Pulmonary artery endothelial cell (primary cell): ENCODE measurements at places on chromosomes 12 and 14.

DNA sequence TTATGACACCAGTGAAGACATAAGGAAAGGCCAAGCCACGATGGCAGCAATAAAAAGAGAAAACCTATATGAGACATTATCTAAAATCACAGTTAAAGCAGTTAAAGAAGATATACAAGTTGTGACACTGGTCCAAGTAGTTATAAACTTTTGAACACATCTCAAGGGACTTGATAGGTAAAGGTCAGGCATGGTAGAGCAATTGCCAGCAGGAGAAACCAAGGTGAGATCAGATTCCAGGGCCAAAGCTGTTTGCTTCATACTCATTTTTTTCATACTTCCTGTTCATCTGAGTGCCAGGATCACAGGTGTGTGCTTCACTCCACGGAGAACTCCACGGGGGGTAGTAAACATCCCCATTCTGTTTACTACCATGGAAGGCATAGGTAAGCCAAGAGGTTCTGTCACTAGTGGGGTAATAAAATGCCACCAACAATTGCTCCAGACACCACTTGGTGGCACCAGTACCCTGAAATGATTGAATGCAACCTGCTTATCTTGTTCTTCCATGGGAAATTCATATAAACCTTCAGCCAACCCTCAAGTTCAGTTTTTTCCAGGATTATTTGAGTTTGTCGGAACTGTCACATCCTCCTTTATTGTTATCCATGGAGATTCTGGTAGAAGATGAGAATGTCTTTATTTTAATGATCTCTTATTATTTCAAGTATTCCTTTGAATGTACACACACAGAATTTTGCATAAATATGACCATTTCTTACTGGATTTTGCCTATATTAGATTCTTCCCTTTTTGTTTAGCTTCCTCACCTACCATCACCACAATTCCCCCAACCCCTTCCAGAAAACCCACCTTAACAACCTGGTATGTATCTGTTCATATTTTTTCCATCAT lies 59.2 kb upstream of the TSPAN8 start:
- DNase-seq: peak; percentile 4

GRCh38 chr14:71487941-71488340 lies 444.3 kb upstream of the RGS6 start:
- no peak for DNase-seq

DNA sequence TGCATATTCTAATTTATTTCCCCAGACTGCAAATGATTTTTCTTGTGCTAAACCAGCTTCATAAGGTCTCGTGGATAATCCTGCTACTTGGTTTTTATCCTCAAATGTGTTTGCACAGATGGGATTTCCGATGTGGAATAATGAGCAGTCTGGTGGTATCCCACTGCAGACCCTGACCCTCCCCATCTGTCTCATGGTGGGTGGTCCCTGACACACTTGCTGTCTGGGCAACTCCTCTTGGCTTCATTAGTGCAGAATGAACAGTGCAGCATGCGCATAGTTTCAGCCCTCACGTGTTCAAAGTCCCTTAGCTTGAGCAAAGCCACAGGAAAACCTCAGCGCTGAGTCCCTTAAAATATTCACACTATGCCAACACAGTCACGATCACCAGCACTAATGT lies 996.5 kb downstream of the AACS start:
- DNase-seq: no peak

DNA sequence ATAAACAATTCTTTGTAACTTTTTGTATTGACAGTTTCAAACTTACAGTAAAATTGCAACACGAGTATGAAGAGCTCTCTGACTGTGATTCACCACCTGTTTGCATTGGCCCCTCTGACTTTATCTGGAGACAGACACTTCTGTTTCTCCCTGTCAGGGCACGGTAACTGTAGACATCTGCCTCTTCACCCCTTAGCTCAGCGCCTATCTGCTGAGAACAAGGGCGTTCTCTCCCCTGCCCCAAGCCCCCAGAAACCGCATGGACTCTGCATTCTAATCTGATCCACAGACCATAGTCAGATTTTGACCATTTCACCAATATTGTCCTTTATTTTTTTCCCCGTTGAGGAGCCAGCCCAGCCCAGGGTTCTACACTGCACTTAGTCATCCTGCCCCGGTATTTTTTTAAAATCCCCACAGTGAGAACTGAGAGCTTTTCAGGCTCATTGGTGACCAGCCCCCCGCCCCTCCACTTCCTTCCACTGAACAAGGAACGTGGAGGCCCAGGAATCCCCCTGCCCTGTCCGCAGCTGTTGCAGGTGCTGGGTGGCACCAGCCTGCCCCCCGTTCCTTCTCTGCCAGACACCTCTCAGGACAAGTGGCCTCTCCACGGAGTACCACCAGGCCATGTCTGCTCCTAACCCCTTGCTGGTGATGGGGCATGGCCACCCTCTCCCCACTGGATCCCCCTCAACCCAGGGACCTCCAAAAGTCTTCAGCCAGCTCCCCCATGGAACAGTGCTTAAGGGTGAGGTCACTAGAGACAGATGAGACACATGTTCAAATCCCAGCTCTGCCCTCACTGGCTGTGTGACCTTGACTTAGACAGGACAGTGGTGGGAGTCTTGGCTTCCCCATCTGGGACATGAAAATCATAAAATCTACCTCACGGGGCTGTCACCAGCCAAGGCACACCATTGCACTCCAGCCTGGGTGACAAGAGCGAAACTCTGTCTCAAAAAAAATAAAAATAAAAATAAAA lies 11.2 kb downstream of the RHOF start:
- no peak for DNase-seq

DNA sequence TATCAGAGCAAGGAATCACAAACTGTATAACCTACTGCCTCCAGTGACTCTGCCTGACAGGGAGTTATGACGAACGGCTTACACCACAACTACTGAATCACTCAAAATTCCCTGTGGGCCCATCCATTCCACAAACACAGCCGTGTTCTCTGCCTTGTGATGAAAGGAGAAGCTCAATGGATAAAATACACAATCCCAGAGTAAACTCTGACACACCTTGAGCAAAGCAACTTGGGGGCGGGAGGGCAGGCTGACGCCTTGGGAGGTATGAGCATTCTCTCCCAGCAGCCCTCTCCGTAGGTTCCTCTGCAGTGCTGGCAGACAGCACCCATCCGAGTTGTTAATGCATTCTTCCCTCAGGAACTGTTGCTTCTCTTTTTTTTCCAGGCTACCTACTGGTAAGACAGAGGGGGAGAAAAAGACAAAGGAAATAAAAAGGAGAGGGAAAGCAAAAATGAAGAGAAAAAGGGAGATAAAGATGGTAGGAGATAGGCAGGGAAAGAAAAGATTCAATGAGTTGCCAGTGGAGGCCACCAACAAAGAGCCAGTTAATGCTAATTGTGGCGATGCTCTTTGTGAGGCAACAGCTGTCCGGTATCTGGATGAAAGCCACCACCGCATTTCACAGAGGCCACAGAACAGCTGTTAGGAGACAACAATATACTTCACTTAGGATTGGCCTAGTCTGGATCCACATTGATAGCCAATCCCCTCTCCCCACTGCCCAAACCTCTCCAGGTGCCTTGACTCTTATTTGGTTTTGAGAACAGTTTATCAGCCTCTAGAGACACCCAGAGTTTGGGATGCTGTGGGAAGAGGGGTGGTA lies 4.7 kb upstream of the DIO2 start:
- DNase-seq: no peak

- DNase-seq: no peak
These were observed 10.9 kb downstream of the RTL1 start for GRCh38 chr14:100892496-100893227.

- no peak for DNase-seq
These were observed 10.2 kb upstream of the CCER1 start for GRCh38 chr12:90965204-90965603.

DNA sequence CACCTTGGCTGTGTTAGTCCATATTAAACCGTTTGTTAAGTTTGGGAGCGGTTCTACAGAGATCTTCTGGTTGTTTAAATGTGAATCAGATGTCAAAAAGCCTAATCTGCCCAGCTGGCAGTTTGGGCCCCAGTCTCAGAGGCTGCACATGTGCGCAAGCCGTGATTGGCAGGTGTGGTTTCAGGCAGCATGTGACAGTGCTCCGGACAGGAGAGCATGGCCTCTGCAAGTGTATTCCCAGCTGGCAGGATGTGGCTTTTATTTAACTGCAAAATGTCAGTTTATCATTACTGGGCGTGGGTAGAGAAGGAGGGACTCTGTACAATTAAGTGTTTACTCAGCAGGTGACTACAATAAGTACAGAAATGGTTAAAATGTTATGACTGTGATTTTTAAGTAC lies 77.5 kb downstream of the PELI2 start:
- no peak for DNase-seq

- no peak for DNase-seq
These were observed 36.8 kb downstream of the SARNP start for GRCh38 chr12:55780685-55781084.

- no peak for DNase-seq
These were observed 83.4 kb downstream of the NAV3 start for GRCh38 chr12:77914081-77914488.

DNA sequence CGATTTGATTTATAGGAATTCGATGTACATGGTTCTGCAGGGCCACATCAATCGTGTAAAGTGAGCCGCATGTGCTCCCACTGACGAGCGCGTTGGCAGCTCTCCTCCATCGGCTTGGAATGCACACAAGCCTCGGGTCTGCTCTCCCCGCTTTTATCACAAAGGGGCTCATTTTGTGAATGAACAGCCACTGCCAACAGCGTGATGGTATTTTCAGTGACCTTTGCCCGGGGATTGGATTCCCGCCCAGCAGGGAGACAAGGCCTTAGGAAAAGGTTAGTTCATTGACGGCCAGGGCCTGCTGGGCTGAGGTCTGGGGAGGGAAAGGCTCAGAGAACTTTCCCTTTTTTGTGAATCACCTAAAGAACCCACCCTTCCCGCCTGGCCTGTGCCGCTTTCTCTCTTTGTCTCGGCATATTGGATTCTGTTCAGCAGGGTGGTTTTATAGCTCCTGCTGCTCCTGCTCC lies 232.1 kb downstream of the MSRB3 start:
- DNase-seq: no peak

GRCh38 chr12:66637699-66638301 lies 41.1 kb downstream of the GRIP1 start:
- DNase-seq: no peak

- no peak for DNase-seq
These were observed 13.9 kb downstream of the CSRP2 start for GRCh38 chr12:76864791-76865400.

DNA sequence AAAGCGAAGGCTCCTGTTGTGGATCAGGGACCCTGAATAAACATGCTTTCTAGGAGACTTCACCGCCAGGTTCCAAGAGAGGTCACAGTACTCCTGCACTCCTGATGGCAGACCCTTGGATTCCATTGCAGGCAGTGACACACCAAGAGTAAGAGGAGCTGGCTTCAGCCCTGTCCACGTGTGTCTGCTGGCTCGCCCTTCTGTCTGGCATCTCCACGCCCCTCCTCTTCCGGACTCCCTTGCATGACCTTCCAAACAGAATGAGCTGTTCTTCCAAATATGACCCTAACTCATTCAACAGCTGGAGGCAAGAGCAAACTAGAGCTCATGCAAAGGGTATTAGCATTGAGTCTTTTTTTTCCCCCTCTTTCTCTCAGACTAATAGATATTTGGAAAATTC lies 233.0 kb upstream of the PLEKHG7 start:
- DNase-seq: no peak

- no peak for DNase-seq
These were observed 708 bp upstream of the TCTN1 start for GRCh38 chr12:110613071-110613770.

DNA sequence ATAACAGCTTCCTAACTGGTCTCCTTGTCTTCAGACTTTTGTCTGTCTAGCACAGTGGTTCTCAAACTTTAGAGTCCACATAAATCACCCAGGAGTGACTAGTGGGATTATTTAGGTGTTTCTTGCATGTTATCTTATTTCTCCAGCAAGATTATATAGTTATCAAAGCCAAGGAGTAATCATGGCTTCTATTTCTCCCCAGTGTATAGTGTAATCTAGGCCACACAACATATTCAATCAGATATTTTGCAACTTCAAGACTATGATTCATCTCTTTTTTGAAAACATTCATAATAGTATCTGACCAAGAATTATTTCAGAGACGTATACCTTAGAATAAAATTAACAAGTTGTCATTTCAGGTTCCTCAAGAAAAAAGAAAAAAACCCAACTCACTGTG lies 131.9 kb downstream of the CEP83 start:
- DNase-seq: no peak

DNA sequence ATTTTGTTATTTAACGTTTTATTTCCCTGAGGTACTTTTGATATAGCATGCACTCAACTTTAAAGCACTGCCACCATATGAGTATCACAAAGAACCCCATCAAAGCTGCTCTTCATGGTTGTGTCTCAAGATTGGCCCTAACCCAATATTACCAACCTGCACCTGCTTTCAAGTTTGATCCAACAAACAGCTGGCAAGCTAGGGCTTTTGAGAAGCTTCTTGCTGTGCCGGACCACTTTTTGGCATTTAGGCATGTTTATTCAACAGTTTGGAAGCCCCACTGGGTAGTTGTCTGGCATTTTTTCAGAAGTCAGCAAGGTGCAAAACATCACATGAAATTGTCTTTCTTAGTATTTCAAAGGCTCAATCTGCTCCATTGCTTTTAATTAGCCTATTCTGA lies 137.2 kb upstream of the PLEKHA5 start:
- DNase-seq: no peak

DNA sequence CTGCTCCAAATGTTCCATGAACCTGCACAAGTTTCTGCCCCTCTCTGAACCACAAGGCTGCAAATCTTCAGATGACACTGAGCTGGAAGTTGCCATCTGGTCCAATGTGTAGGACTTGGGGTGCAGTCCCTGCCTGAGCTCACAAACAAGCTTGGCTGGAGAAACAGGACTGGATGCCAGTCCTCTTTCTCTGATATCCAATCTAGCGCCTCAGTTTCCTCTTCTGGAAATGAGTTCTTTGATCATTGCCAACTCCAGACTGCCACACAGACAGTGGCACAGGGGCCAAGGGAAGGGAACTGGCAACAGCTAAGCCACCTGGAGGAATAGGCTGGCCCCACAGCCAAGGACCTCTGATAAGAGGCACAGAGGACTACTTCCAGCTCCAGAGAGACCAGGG lies 15.5 kb downstream of the CMKLR1 start:
- DNase-seq: no peak

DNA sequence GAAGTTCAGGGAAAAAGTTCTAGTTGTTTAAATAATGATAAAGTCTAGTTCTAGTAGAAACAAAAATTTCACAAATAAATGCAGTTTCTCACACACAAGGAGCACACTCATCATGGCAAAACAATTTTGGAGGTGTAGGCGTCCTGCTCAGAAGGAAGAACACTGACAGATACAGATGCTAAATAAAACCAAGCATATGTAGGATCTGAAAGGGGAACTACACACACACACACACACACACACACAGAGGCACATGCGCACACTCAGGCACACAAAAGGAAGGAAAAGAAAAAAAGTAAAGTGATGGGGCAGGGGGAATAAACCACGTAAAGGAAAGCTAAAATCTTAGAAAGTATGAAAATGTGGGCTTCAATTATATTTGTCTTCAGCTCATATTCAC lies 117.7 kb downstream of the SOX5 start:
- DNase-seq: no peak

DNA sequence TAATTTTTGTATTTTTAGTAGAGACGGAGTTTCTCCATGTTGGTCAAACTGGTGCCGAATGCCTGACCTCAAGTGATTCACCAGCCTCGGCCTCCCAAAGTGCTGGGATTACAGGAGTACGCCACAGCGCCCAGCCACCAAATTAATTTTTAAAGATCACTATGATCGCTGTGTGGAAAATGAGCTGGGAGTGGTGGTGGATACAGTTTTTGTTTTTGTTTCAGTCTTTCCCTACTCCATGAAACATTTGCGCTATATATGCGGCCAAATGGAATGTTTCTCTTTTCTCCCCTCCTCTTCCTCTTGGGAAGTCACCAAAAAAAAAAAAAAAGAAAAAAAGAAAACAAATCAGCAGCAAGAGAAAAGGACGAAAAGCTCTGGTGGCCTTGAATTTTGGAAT lies 20.8 kb upstream of the P2RX4 start:
- DNase-seq: no peak
